Fibroblast of gingiva (primary cell): ENCODE measurements at places on chromosomes 2 and 18.

DNA sequence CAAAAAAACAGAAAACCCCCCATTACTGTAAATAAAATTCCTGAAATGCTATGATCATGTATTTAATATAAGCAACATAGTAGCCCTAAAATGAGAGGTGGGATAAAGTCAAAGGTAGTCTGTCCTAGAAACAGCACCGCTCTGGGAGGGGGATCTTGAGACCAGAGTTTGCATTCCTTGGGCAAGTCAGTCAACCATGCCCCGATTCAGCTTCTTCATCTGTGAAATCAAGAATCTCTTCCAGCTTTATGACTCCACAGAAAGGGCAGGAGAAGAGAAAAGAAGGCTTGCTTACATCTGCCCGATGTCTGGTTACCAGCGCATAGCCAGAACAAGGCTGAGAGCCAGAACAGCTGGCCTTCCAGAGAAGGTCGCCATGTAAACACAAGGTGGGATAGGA lies 2.1 kb upstream of the FBLN7 start:
- no peak for DNase-seq

- DNase-seq, result peak; percentile 69
Observed at GRCh38 chr2:46379213-46380037, 82.2 kb downstream of the EPAS1 start.

GRCh38 chr18:37567061-37567993 lies 1.7 kb upstream of the CELF4 start:
- DNase-seq, result no peak

- no peak for DNase-seq
Observed at GRCh38 chr2:65724752-65725151, 292.4 kb upstream of the SPRED2 start.

DNA sequence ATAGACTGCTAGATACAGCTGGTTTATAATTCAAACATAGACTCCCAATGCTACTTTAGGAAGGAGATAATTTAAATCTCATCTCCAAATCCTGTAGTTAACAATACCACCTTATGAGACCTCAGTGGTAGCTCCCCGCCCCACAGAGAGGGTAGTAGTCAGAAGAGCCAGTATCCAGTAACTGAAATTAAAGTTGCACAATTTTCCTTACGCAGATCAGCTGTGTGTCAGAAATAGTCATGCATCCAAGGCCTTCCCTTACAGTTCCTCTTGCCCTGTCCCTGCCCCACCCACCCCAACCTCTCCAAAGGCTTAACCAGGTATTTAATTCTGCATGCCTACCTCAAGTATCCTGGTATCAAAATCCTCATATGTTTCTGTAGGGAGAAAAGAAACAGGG lies 15.5 kb downstream of the MRPS5 start:
- peak; percentile 5 for DNase-seq

DNA sequence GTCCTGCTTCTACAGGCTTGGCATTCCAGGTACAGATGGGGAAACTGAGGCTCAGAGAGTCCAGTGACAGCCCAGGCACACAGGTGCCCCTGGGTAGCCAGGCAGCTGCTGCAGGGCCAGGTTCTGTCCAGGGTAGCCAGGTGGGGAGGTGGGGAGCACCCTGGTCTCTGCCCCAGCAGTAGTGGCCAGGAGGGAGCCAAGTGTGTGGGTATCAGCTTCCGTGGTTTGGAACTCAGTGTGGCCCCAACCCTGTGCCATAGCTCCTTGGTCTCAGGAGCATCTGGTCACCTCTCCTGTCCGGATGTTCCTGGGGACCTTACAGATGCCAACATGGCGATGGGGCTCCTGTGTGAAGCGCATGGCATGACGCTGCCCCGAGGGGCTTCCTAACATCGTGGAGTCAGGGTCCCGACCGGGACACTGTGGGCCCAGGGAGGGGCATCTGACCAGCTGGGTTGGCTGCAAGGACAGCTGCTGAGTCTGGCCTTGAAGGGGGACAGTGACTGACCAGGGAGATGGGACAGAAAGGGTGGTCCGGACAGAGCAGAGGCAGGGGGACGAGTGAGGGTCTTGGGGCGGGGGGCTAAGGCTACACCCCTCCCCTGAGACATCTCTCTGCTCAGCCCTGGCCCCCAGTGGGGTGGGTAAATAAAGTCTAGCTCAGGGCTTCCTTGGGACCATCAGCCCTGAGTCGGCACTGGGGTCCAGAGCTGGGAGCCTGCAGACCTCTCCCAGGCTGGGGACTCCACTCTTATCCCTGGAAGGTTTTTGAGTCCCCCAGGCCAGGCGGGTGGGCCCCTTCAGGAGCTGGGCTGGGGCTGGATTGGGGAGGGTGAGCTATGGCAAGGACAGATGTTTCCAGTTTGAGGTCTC lies 76.0 kb upstream of the SMAD7 start:
- DNase-seq, result no peak

GRCh38 chr2:21057097-21057496 lies 13.2 kb upstream of the APOB start:
- no peak for DNase-seq

DNA sequence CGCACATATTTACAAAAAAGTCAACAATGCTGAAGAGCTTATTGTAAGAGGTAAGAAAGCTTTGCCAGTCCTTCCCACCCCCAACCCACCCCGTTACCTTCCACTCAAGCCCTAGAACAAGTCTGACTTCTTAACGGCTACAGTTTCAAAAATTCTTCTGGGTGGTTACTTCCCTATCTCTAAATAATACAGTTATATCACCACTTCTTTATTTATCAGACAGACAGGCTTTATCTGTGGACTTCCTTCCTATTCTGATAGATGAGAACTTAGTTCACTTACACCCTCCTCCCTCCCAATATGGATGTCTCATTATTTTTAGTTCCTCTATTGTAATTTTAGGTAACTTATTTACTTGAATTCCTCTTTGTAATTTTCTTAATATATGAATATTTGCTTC lies 26.7 kb upstream of the ACTR3 start:
- DNase-seq, result no peak

DNA sequence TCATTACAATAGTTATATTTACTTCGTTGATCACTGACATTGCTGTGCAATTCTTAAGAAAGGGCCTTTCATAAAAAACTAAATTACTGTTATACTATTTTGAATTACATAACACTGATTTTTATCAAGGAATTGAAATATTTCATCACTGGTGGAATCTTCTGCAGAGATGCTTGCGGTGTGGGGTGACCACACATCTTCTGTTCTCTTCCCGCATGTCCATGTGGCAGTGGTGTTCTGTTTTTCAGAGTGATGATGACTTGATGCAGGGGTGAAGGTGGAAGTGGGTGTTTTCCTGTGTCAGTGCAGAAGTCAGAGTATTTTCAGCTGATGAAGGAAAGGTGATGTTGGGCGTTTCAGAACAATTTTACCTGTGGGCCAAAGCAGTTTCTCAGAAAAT lies 7.0 kb downstream of the CNDP2 start:
- no peak for DNase-seq

DNA sequence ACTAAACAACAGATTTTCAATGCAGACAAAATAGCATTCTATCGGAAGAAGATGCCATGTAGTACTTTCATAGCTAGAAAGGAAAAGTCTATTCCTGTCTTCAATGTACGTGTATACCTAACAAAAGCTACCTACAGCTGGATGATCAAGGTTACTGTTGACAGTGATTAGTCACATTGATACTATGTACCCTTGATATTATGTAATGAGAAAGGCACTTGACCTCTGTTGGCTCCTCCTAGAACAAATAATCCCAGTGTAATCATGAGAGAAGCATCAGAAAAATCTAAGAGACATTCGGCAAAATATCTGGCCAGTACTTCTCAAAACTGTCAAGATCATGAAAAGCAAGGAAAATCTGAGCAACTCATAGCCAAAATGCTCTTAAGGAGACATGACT lies 44.4 kb upstream of the LRRTM4 start:
- DNase-seq, result no peak

- peak; percentile 46 for DNase-seq
Observed at GRCh38 chr2:141362311-141362710, 768.5 kb downstream of the LRP1B start.

DNA sequence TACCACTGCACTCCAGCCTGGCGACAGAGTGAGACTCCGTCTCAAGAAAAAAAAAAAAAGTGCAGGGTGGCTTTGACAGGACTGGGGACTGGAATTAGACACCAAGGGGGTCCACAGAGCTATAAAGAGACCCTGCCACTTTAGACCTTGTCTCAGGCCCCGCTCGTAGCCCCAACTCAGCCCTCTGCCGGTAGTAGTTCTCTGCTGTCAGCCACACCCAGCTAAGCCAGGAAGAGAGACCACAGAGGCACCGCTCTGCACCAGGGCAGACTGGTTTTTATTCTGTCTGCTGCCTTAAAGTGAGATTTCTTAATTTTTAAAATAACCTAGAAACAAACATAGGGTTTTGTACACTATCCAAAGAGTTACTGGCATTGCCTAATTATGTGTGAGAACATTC lies 66.0 kb downstream of the STEAP3 start:
- peak; percentile 9 for DNase-seq

DNA sequence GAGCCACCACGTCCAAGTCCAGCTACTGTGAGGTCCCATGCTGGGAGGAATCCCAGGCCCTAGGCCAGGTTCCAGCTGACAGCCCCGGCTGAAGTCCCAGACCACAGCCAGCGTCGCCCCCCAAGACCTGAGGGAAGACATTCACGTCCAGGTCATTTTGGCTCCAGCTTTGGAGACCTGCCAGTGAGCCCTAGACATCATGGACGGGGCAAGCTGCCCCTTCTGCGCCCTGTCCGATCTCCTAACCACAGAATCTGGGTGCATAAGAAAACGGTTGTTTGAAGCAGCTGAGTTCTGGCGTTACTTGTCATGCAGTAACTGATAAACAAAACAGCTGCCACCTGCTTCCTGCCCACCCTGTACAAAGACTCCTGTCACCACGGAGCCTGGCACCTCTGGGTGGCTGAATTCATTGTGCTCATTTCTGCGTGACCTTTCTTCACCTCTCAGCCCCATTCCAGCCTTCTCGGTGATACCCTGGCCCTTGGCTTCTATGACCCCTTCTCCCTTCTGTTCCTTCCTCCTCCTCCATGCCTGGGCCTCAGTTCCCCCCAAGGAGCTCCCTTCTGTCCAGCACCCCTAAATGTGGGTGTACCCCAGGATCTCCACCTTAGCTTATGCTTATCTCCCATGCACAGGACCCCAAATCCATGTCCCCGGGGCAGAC lies 72.6 kb upstream of the SMAD7 start:
- no peak for DNase-seq

DNA sequence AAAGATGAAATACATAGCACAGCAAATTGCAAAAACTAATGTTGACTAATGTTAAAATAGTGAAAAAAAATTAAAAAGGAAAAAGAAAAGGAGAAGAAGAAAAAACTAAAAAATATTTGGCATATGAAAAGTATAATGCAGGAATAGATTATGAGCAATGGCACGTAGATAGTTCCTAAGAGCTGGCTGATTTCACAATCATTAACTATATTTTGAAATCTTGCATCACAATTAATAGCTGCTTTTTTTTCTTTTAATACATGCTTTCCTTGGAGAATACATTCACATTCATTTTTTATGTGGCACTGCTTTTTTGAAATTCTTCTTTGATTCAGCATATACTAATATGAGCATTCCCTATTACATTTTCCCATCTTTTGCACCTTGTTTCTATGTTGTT lies 299.8 kb downstream of the DPP10 start:
- no peak for DNase-seq

- DNase-seq, result no peak
Observed at GRCh38 chr2:207601774-207602173, 23.4 kb downstream of the METTL21A start.

- no peak for DNase-seq
Observed at GRCh38 chr2:158242280-158242679, 140.6 kb downstream of the UPP2 start.

DNA sequence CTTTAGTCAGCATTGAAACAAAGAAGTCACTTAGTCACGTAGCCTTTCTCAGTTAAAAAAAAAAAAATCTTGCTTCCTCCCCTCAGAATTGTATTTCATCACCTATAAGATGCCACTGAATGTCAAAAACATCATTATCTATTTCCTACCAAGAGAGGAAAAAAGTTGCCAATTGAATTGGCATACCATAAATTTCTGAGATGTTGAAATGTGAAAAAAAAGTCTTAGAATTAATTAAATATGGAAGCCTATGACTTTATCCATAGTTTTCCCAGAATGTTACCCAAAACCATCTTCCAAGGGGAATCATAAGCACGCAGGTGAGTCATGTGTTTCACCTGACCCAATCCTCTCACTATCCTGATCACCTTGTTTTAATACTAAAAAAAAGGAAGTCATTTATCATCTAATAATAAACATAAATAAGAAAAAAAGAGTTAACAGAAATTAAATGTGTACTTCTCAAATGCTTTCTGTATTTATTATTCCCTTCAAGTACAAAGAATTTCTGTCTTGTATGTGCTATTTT lies 205.7 kb downstream of the TCF4 start:
- no peak for DNase-seq

GRCh38 chr2:20179755-20180594 lies 45.0 kb downstream of the SDC1 start:
- DNase-seq, result no peak

DNA sequence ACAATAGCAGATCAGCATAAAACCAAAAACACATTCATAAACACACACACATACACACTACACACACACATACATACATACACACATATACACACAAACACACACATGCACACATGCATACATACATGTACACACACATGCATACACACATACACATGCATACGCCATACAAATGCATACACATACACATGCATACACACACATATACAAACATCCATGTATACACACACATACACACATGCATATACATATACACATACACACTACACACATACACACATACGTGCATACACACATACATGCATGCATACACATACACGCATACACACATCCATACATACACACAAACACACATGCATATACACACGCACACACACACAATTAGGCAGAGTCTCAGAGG lies 490.1 kb downstream of the TNS1 start:
- DNase-seq, result no peak

- DNase-seq, result no peak
Observed at GRCh38 chr18:13261661-13262357, 43.2 kb downstream of the LDLRAD4 start.

DNA sequence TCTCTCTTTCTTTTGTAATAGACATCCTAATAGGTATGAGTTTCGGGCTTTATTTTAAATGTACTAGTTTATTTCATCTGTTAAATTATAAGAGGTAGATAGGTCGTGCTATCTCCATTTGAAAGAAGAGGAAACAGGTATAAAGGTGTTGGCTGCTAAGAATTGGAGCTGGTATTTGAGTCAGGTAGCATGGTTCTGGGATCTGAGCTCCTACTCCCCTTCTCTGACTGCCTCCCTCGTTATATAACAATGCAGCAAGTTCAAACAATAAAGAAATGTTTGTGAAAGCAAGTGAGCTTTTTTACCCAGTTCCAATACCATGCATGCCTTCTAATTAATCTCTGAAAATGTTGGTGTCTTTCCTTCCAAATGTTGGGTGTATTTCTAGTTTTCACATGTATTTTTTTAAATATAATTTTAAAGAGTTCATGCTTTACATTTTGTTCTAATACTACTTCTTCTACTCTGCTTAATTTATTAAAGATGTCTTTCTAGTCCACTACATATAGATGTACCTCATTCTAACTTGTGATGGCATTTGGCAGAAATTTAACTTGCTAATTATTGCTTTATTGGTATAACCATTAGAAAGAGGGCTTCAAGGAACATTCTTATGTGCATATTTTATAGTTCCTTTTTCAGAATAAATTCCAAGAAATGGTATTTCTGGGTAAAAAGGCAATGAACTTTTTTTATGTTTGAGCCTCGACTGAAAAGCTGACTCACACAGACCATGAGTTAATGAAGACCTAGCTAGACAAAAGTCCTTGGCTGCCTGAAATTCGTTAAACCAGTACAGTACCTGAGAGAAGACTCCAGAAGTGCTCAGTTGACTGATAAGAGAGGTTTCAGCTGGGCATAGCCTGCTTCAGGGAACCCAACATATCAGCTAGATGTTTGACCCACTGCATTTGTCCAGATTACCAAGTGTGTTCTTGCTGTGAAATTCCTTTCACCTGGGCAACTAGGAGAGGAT lies 133.5 kb downstream of the CERS6 start:
- DNase-seq, result no peak
